Right kidney (tissue), 9 donors: ENCODE measurements at places on chromosomes 12 and 14.

- DNase-seq: no peak
Observed at GRCh38 chr14:96383445-96383844, 8.5 kb upstream of the AK7 start.

GRCh38 chr14:68712703-68713370 lies 80.0 kb downstream of the ZFP36L1 start:
- no peak for DNase-seq

DNA sequence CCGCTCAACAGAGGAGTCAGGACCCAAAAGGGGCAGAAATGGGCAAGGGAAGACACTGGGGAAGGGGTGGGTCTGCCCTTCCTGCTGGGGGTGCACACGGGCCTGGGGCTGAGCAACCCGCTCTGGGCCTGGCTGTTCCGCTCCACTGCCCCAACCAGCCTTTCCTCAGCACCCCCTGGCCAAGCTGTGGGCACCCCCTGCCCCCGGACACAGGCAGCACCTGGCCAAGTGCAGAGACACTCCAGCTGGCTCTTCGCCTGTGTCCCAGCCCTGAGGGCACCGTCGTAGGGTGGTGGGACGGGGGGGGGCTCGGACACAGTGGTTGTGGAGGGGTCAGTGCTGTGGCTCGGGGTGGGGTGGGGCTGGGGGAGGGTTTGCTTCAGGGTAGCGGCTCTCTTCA lies 10.3 kb downstream of the PACS2 start:
- no peak for DNase-seq

DNA sequence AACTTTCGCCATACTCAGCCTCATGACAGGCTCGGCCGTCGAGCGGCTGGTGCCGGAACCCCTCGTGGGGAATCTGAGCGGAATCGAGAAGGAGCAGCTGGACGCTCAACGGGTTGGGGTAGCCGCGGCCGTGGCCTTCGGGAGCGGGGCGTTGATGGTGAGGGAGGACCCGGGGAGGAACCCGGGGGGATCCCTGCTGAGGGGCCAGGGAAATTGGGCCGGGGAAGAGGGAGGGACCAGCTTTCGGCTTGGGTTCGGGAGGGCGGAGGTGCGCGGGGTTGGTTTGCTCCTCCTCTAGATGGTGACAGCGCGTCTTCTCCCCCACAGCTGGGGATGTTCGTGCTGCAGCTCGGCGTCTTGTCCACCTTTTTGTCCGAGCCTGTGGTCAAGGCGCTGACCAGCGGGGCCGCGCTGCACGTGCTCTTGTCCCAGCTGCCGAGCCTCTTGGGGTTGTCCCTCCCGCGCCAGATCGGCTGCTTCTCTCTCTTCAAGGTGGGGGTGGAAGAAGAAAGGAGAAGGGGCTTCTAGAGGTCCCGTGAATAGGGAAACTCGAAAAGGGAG lies 9.8 kb downstream of the ARHGEF25 start:
- peak; percentile 41 for DNase-seq

GRCh38 chr12:19830446-19830845 lies 391.2 kb downstream of the AEBP2 start:
- no peak for DNase-seq

DNA sequence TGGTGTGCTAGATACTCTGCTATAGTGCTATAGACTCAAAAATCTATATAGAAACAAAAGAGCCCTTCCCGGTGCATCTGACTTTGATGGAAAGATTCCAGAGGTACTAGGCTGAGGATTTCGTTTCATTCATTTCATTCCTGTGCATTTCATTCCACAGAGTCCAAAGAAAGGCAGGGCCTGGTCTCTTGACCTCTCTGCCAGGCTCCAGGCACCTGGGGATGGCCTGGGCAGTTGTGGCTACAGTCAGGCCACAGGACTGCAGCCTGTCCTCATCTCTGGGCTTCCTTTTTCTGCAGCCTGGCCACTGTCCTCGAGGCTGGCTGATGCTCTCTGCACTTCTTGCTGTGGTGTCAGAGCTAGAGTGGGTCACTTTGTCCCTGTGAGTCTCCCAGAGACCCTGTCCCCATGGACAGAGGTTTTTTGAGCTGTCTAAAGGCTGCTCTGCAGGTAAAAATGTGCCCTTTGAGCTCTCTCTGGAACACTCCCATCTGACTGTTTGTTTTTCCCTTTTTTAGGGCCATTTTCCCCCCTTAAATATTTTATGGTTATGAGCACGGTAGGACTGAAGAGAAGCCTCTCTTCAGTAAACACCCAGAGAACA lies 3.2 kb upstream of the VDR start:
- DNase-seq: no peak

GRCh38 chr12:64670019-64670418 lies 59.7 kb downstream of the RASSF3 start:
- no peak for DNase-seq

GRCh38 chr12:121128908-121129810 lies 3.5 kb upstream of the P2RX7 start:
- no peak for DNase-seq

DNA sequence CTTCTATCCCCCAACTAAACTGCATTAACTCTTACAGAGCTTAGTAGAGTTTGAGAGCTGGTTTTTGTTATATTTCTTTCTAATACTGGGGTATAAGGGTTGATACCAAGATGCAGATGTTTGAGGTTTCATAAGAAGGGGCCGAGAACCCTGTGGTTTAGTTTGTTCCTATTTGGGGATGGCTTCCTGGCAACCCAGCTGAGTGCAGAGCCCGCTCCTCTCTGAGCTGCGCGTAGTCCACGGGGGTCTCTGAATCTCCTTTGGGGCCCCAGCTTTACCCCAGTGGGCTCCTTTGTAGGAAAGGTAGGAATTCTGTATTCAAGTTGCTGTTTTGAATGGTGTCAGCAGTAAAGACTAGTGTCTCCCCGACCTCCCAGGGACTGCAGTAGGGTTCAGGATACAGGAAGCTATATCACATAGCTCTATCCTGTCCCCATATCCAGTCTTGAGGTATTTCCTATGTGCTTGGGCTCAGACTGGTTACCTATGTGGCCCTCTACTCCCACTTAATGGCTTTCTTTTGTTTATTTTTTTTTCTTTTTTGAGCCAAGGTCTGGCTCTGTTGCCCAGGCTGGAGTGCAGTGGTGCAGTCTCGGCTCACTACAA lies 25.4 kb downstream of the PLXNC1 start:
- no peak for DNase-seq

DNA sequence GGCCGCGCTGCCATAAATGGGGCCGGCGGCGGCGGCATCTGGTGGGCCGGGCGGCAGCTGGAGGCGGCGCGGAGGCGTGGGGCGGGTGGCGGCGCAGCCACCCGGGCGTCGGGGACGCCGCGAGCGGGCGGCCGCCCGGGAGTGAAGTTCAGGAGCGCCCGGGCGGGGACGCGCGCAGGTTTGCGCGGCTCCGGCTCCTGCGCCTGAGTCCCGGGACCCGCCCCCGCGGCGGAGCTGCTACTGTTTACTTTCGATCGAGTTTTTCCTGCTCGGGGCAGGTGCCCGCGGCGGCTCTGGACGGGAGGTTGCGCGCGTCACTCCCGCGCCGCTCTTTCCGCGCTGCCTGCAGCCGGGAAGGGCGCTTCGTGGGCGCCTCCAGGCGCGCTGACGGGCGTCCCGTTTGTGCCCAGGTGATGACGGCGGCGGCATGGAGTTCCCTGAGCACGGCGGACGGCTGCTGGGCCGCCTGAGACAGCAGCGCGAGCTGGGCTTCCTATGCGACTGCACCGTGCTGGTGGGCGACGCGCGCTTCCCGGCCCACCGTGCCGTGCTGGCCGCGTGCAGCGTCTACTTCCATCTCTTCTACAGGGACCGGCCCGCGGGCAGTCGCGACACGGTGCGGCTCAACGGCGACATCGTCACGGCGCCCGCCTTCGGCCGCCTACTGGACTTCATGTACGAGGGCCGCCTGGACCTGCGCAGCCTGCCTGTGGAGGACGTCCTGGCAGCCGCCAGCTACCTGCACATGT lies at the start of gene ZBTB42:
Gene ZBTB42 (plus strand): TSS at position 331 of the 749 bp plus-strand sequence. CDS start 97 bp downstream, at position 428.
- DNase-seq: peak; percentile 79

GRCh38 chr12:78787576-78787975 lies 77.0 kb upstream of the SYT1 start:
- DNase-seq: no peak

GRCh38 chr12:93526786-93527428 lies 45.6 kb upstream of the SOCS2 start:
- no peak for DNase-seq

DNA sequence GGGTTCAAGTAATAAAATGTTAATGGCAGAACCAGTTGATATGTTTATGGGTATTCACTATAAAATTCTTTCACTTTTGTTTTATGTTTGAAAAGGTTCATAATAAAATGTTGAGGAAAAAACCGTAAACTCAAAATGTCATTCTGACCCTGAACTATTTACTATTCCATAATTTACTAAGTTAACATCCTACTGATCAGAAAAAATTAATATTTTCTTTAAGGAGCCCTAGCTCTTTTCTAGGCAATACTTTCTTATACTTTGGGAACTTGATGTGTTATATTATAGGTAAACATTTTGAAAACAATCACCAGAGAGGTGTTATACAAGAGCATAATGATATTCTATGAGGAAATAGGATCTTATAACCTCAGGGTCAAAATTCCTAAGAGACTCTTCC lies 334.6 kb downstream of the ZFP36L1 start:
- no peak for DNase-seq

GRCh38 chr14:88599761-88600439 lies 37.1 kb downstream of the ZC3H14 start:
- DNase-seq: no peak

DNA sequence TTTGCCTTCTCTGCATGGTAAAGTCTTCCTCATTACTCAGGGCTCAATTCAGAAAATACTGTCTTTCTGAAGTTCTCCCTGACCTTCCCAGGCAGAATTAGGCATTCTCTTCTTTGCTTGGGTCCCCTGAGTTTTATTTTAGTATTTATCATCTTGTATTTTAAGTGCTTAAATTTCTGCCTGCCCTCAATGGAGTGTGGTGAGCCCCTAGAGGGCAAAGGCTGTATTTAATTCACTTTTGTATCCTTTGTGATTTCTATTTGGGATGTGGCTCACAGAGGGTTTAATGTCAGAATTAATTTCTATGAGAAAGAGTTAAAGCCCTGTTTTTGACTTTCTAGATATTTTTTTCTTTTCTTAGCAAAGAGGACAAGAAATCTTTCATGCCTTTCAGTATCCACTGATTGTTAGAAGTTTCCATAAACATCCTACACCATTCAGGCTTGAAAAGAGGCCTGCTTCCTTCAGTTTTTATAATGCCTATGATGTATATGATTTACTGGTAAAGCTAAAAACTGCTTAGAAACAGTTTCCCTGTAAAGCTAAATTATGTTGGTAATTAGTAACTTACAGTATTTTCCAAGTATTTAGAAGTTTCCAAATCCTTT lies 55.6 kb upstream of the PTPRB start:
- no peak for DNase-seq

GRCh38 chr12:94149119-94149780 lies 873 bp downstream of the PLXNC1 start:
- DNase-seq: peak; percentile 80

DNA sequence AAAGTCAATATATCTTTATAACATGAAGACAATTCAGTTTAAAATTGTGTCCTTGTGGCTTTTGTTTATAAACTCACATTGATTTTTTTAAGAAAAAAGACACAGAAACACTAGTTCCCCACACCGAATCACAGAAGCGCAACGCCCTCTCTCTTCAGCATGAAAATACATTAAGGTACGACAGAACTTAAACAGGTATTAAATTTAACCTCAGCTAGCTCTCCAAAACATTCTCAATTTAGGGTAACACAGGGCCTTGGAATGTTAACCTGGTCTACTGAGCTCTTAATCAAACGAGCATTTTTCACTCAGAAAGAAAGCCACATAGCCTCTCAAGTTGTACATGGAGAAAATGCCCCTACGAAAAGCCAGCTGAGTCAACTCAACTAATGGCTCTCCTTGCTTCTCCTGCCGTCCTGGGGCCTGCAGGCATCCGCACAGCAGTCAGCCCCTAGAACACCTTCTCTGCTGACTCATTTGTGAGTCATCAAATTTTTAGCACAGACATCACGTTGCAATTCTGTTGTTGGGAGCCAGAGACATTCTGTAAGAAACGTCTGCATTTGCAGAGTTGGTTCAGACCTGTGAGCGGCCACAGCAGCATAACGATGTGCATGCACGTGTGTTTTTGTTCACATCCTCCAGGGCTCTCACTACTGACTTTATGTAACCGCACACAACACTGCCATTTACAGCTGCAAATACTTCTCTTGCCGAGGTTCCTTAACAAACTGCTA lies 141.6 kb downstream of the ITPR2 start:
- DNase-seq: peak; percentile 25

DNA sequence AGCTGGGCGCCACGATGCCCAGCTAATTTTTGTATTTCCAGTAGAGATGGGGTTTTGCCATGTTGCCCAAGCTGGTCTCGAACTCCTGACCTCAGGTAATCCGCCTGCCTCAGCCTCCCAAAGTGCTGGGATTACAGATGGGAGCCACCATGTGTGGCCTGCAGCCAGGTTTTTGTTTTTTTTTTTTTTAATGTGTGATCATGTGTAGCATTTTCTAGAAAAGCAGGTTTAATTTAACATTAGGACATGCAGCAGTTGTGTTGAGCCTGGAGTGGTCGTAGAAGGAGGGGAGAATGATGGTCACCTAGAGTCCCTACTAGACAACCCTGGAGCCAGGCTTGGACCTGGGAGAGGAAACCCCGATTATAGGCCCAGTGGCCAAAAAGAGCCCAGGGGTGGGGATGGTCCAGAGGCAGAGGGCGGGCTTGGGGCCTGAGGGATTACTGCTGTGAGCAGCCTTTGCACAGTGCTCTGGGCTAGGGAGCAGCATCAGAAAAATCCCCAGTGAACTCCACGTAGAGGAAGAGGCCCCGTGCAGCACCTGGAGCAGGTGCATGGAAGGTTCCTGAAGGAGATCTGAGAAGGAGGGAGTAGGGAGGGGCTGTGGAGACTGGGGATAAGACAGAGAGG lies 13.6 kb downstream of the DLK1 start:
- DNase-seq: no peak

DNA sequence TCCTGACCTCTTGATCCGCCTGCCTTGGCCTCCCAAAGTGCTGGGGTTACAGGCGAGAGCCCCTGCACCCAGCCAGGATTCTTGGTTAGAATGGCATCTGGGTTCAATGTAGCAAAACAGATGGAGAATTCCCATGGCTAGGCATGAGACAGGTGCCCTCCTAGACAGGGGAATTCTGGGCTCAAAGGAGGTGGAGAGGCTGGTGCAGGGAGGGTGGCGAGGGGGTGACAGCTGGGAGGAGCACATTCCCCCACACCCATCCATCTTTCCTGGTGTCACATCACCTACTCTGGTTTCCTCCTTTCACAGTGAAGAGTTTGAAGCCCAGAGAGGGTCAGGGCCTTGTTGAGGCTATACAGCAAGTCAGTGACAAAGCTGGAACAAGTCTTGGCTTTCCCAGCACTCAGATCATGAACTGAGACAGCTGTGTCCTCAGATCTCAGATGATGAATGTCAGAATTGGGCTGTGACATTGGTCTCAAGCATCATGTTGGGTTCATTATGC lies 2.8 kb downstream of the SERPINA1 start:
- no peak for DNase-seq

DNA sequence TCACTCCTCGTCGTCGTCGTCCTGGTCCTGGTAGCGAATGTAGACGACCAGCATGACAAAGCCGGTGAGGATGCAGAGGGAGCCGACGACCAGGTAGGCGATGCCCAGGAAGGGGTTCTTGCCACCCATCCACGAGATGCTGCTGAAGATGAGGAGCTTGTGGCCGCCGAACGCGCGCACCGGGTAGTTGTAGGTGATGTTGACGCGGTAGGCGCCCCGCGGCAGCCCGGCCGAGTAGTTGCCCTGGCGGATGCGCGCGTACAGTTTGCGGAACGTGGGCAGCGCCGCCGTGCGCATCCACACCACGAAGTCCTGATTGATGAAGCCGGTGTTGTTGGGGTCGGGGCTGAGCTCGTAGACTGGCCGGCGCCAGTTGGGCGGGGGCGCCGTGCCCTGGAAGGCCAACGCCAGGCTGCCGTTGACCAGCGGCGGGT lies 1.0 kb downstream of the TMEM30B start:
- DNase-seq: no peak
